ENCODE measurements at places on chromosomes 1 and 21. TPM values are rescaled to one million over a fixed set of nuclear protein-coding genes. Genes with fewer than 3 reads are reported as not detected.

DNA sequence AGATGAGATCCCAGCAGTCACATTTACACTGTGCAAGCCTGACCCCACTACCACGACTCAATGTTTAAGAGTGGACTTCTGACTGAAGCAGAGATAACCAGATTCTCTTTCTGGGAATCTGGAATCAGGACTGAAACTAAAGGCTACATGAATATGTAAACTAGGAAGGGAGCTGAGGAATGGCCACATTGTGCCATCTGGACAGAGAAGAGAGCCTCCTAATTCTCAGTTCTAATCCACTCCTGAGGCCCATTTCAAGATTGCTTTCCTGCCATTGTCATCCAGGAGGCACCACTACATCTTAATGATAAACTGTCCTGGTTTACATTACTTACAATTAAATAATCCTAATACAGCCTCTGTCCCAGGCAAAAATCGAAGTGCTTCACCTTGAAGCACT, 6.5 kb downstream of the PAXBP1 start:
- no peak for DNase-seq

DNA sequence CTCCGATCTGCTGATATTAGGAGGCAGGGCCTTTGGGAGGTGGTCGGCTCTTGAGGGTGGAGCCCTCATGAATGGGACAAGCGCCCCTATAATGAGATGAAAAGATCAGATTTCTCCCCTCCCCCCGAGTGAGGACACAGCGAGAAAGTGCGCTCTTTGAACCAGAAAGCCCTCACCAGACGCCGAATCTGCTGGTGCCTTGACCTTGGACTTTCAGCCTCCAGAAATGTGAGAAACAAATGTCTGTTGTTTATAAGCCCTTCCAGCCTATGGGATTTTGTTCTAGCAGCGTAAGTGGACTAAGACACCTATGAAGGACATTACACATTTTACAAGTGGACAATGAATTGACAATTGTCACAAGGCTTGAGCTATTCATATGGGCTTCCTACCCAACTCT, 80.2 kb downstream of the RIPK4 start:
- no peak for DNase-seq

DNA sequence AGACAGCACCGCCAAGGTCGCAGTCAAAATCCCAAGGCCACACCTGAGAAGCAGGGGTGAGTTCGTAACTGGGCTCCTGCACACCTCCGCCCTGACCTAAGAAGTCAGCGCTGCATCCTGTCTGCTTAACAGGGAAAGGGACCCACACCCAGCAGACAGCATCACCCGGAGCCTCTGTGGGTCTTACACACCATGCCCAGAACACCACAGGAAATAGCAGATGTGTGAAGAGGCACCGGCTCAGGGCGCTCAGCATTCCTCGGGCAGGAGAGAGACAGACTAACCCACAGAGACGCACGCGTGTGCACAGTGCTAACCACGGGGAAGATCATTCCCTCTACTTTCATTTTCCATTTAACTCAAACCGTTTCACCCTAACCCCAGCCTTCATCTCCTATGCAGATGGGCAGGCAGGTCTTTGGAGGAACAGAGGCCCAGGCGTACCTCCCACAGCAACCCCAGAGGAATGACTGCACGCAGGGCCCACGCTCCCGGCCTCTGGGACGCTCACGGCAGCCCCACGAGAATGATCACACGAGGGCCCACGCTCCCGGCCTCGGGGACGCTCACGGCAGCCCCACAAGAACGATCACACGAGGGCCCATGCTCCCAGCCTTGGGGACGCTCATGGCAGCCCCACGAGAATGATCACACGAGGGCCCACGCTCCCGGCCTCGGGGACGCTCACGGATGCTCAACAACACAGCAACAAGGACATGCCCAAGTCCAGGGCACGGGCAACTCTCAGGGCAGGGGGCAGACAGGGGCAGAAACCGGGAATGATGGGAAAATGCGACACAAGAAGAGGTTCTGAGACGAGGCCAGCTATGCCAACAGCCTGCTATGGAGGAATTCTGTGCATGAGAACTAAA, 20.9 kb downstream of the POFUT2 start:
- no peak for DNase-seq

DNA sequence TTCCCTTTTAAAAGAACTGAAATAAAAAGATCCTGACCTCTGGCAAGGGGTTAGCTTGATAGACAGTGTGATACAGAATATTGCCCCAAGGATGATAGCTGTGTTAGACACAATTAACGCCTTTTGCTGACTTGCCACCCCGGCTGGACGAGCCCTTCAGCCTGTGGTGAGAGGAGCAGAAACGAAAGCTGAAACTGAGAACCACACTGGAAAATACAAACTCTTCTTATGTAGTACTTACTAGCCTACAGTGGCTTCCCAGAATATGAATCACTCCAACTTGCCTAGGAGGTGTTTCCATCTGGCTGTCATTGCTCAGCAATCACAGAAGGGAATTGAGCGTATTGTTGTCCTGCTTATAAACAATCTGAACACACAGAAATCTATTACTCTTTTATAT, 22.9 kb downstream of the SAMSN1 start:
- no peak for DNase-seq

DNA sequence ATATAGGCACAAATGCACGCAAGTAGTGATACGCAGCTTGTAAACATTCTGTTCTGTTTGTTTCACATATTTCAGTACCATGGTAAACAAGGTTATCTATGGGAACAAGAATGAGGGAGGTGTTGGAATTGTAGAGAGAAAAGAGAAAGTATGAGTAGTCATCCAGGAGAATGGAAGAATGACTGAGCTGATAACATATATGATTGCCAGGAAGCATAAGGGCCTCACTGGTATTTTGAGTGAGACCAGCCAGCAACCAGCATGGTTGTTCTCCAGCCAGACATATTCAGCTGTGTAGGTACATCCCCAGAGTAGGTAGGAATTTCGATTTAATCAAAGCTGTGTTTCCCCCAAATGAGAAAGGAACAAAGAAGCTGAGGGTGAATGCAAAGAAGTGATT, 58.9 kb upstream of the ARTN start:
- no peak for DNase-seq

DNA sequence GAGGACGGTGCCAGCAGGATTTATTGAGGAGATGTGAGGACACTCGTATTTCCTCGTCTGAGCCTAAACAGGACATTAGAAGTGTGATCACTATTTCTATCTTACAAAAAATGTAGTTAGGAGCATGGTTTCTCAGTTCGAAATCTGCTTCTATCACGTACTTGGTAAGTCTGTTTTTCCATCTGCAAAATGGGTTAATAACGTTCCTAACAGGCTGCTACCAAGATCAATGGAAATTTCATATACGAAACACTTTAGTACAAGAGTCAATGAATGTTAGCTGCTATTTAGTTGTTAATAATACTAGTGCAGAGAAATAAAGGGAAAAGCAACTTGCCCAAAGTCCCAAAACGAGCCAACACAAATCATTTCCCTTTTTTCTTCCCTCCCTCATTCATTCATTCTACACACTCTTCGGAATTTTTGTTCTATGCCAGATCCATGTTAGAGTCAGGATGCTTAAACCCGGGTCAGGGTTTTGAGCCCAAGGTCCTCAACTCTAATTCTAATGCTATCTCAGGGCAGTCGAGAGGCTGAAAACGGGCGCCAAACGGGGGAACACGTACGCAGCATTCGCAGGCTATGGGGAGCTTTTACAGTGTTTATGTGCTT, 608 bp downstream of the SNRNP40 start:
- DNase-seq: no peak

DNA sequence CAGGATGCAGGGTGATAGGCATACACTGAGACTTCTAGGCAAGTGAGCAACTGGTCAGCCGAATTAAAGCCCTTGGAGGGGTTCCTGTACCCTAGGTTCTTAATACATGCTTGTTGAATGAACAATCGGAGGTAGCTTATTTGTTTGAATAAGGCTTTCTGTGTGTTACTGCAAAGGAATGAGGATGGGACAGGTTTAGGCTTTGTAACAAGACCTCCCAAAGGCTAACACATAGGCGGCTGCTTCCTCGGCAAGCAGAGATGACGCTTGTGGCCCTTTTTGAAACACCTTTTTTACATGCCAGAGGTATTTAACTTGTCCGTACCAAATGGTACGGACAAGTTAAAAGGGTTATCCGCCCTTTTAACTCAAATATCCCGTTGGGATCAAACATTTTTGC, 511.6 kb downstream of the KIF26B start:
- DNase-seq: no peak

- peak; percentile 73 for DNase-seq
These were observed 23.6 kb downstream of the GPA33 start for GRCh38 chr1:167066333-167067122.

DNA sequence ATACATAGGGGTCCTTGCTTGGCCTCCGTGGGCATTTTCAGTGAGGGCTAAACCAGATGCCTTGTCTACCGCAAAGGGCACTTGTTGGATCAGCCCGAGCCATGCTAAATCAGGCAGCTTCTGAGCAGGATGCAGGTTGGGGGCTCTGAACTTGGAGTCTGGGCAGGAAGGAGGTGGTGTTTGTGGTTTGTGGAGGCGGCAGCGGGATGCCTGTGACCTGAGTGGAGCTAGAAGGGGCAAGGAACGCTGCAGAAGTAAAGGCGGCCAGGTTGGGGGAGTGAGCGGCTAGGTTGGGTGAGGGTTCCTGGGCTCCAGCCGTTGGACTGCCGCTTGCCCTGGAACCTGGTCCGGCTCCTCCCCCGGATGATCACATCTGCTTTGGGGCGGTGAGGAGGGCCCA, 183.9 kb downstream of the CAMTA1 start:
- DNase-seq: no peak

DNA sequence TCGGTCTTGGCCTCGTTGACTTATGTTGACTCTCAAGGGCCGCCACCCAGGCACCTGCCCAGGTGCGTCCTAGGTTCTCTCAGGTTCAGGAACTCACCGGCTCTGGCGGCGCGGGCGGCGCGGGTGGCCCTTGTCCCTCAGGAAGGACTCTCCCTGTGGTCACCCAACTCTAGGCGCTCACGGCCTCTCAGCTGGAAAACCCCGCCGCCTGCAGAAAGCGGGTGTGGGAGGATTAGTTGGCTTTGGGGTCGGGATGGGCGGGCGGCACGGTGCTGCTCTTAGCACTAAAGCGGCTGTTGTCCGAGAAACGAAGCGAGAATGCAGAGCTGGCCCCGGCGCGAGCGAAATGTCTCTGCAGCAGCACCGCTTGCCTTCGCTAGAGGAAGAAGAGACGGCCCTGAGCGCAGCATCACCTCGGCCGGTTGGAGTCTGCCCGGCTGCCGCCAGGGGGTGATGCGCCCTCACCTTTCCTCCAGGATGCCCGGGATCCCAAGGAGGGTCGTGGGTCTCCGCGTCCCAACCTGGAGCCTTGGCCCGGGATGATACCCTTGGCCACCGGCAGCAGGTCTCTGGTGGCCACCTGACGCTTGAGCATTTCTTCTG, 8.1 kb upstream of the TADA1 start:
- peak; percentile 28 for DNase-seq

DNA sequence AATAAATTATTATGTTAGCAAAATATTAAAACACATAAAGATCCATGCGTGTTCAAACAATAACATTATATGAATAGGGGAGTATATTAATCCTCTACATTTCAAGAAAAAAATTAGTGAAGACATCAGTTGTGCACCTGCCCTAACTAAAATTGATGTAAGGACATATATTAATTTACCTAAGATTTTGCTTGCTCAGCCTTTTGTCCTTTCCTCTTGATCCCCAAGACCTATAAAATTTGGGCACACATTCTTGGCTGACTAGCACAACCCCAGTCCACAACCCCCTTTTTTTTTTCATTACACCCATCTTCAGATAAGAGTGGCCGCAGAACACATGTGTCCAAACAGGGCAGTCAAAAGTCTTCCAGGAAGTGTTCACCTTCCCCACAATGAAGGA, 6.6 kb downstream of the KRTAP21-2 start:
- no peak for DNase-seq

DNA sequence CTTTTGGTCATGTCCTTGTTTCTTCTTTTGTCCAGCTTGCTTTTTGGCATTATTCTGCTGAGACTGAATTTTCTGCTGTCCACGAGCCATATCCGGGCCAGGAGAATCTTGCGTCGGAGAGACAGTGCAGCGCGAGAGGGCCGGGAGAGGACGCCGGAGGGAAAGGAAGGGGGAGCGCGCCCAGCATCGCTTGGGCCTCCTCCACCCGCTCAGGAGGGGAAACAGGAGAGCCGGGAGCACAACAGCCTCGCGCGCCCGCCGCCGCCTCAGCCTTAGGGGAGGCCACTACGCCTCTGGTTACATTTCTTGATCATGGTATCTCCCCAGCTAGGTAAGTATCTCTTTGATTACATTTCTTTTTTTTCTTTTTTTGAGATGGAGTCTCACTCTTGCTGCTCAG, 7.4 kb upstream of the DEGS1 start:
- no peak for DNase-seq

DNA sequence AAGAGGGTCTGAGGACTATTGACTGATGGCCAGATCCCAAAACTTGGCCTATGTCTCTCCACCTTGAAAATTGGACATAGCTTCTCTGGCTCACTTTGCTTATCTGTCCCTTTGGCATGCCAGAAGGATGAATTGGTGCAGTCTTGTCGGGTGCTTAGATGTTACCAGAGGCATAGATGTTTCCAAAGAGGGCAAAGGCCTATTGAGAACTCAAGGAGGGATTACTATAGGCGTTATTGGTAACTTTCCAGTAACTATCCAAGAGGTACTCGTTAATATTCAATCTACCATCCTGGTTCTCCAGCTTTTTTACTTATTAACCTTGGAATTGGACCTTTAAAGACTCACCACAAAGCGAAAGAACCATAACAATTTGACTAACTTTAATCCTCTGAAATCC, 368.3 kb upstream of the ESRRG start:
- no peak for DNase-seq

- DNase-seq: no peak
These were observed 312.5 kb downstream of the KCNT2 start for GRCh38 chr1:196295766-196296165.

DNA sequence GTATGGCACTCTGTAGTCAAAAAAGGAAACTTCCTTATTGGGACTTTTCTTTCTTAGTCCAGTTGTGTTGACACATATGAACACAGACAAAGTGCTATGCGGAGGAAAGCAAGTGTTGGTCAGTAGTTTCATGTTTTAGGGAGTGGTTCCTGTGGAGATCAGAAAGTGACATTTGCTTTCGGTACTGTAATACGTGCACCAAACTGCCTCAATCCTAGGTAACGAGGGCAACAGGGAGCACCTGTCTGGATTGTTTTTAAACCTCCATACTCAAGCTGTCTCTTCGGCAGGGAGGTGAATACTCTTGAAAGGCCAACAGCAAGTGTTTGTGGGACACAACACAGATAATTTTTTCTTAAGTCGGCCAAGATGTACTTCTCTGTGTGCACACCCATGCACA, 9.1 kb downstream of the RHOU start:
- no peak for DNase-seq

The BLACAT1 gene
- polyA plus RNA-seq: not detected

The CTSE gene
- 0.69 TPM for polyA plus RNA-seq

The SPRR5 gene
- not detected for polyA plus RNA-seq

The NOS1AP gene
- polyA plus RNA-seq: 1.7 TPM

The CD164L2 gene
- not detected for polyA plus RNA-seq

The A3GALT2 gene
- not detected for polyA plus RNA-seq

The NDUFS2 gene
- polyA plus RNA-seq: 131 TPM
